ENCODE measurements at places on chromosomes 13 and 19.

DNA sequence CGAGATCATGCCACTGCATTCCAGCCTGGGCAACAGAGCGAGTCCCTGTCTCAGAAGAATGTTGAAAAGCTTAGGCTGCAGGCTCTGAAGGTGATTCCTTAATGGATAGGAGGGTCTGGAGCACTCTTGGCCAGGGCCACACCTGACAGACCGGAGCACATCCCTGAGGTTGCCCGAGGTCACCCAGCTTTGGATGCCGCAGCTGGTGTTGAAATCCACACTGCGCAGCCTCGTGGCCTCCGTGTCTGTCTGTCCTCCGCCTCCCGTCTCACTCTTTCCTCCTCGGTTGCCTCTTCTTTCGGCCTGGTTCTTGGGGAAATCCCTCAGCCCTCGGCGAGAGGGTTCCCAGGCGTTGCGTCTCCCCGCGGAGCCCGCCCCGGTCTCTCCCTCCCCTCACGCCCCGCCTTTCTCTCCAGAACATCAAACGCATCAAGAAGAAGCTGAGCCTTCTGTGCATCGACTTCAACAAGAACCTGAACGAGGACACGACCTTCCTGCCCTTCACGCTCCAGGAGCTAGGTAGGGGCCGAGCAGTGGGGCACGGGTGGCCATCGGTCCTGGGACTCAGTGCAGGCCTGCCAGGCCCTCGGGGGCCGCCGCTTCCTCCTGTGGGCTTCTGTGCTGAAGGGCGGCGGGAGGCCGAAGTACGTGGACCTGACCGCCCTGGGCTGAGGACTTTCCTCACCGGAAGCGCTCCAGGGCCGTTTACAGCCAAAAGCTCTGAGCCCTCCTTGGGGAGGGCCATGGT lies 14.1 kb downstream of the THOP1 start:
- no peak overlapping the region for H3K4me3 ChIP-seq
- DNase-seq: no peak
- H3K36me3 ChIP-seq: peaks cover 17% of the 10 kb centered on the region
- H3K4me1 ChIP-seq: peaks cover 2% of the 10 kb centered on the region

DNA sequence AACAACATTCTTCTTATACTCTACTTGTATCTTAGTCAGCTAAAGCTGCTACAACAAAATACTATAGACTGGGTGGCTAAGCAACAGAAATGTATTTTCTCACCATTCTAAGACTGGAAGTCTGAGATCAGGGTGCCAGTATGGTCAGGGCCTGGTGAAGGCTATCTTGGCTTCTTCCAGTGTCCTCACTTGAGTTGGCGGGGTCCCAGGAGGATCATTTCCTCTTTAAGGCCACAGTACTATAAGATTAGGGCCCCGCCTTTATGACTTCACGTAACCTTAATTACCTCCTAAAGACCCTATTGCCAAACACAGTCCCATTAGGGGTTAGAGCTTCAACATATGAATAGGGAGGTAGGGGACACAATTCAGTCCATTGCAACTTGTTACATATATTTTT lies 30.7 kb upstream of the DOCK9 start:
- no peak overlapping the region for H3K4me3 ChIP-seq
- H3K36me3 ChIP-seq: peaks cover 1% of the 10 kb centered on the region
- peaks cover 32% of the 10 kb centered on the region for H3K4me1 ChIP-seq
- H3K27me3 ChIP-seq: no peaks in the 10 kb centered on the region
- DNase-seq: no peak

DNA sequence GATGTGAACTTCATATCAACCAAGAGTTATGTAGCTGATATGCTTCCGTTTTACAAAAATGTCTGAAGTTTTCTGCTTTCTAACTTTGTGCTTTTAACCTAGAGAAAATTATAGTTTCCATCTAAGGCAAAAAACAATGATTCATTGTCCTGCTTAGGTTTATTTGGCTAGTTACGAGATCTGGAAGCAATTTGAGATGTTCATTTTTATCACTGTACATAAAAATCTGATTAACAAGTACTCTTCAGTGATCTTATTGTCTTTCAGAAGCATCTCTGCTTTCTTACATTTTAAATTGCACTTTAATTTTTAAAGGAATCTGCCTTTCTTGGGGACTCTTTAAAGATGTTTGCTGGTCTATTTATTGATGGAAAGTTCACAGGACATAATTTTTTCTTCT lies 188.1 kb downstream of the RFC3 start:
- no peaks in the 10 kb centered on the region for H3K36me3 ChIP-seq
- no peak for DNase-seq
- H3K4me1 ChIP-seq: no peaks in the 10 kb centered on the region
- no peak overlapping the region for H3K27ac ChIP-seq
- no peaks in the 10 kb centered on the region for H3K27me3 ChIP-seq

GRCh38 chr13:89454681-89455080 lies 1783.5 kb downstream of the SLITRK5 start:
- no peak overlapping the region for H3K4me3 ChIP-seq
- H3K4me1 ChIP-seq: no peaks in the 10 kb centered on the region
- DNase-seq: no peak
- no peaks in the 10 kb centered on the region for H3K36me3 ChIP-seq
- H3K27me3 ChIP-seq: no peaks in the 10 kb centered on the region
